ENCODE measurements at places on chromosomes 7 and 10. TPM values are rescaled to one million over a fixed set of nuclear protein-coding genes. Genes with fewer than 3 reads are reported as not detected.

The TMEM176B gene
- not detected for total RNA-seq

The KNDC1 gene
- 0.54 TPM for total RNA-seq

The KCNH2 gene
- not detected for total RNA-seq

The ACTR3C gene
- total RNA-seq: not detected

The NODAL gene
- total RNA-seq: not detected

The RASA4B gene
- 1.1 TPM for total RNA-seq

The HABP2 gene
- total RNA-seq: not detected

The MGAM2 gene
- total RNA-seq: not detected

The ECHDC3 gene
- total RNA-seq: 0.63 TPM

The TMEM236 gene
- 0.11 TPM for total RNA-seq

The SLC16A9 gene
- total RNA-seq: not detected

The PMS2 gene
- 12.8 TPM for total RNA-seq

The TMEM130 gene
- not detected for total RNA-seq

The ABCB1 gene
- not detected for total RNA-seq

The PDCD4 gene
- total RNA-seq: 49.9 TPM

The TLX1 gene
- total RNA-seq: not detected

The METTL27 gene
- total RNA-seq: 3.5 TPM

The DLX6 gene
- total RNA-seq: not detected

The SPDYE6 gene
- not detected for total RNA-seq

The TMEM139 gene
- total RNA-seq: not detected

The AKR1D1 gene
- total RNA-seq: not detected

The DGKB gene
- total RNA-seq: 0.65 TPM

The DPYSL4 gene
- total RNA-seq: 1.8 TPM

The NCAPG2 gene
- 15.7 TPM for total RNA-seq

The MYO1G gene
- not detected for total RNA-seq

The TBXAS1 gene
- total RNA-seq: not detected

The PTPN20 gene
- total RNA-seq: 0.22 TPM

The ZNF862 gene
- 2.9 TPM for total RNA-seq

The FAM180A gene
- 60.1 TPM for total RNA-seq

The CHAT gene
- not detected for total RNA-seq

The IFIT1 gene
- 15.2 TPM for total RNA-seq

The ITGA8 gene
- not detected for total RNA-seq

The ENKUR gene
- not detected for total RNA-seq

The ZNF680 gene
- total RNA-seq: 6.6 TPM

The ATG9B gene
- total RNA-seq: not detected

The SKIDA1 gene
- total RNA-seq: not detected

The HOXA3 gene
- total RNA-seq: 2.1 TPM

The CPXM2 gene
- 19.8 TPM for total RNA-seq

The ANKRD30A gene
- total RNA-seq: not detected

The LIPM gene
- total RNA-seq: not detected

The DLX5 gene
- not detected for total RNA-seq

The ASB10 gene
- total RNA-seq: not detected

The CCDC172 gene
- total RNA-seq: not detected
